ENCODE measurements at places on chromosomes 1 and 21.

- no peak for DNase-seq
Observed at GRCh38 chr1:243459059-243459458, 203.2 kb downstream of the SDCCAG8 start.

DNA sequence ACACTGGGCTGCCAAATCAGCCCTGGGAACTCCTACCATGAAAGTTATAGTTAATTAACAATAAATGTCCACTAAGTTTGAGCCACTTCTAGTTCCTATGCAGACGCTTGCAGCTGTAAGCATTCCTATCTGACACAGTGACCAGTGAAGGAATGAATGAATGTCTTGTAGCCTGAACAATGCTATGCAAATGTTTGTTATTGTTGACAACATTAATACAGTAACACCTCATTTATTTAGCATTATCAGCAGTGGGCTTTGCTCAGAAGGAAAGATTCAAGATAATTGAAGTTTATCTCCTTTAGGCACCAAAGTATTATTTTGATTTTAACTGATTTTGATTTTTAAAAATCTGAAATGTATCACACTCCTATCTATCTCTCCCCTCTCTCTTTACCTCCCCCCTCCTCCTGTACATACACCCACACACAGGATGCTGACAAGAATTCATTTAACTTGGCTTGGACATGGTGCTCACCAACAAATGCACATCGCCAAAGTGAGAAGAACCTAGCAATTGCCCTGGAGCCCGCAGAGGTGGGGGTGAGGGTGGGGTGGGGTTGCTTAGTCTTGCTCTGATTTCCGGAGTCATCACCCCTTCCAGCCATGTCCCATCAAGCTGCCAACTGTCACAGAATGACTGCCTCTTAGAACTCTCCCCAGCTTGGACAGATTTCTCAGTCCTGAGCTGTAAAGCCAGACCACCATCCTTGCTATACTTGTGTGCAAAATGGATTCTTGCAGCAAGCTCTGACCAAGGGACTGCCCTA is 215.3 kb upstream of the CSF3R start:
- no peak for DNase-seq

DNA sequence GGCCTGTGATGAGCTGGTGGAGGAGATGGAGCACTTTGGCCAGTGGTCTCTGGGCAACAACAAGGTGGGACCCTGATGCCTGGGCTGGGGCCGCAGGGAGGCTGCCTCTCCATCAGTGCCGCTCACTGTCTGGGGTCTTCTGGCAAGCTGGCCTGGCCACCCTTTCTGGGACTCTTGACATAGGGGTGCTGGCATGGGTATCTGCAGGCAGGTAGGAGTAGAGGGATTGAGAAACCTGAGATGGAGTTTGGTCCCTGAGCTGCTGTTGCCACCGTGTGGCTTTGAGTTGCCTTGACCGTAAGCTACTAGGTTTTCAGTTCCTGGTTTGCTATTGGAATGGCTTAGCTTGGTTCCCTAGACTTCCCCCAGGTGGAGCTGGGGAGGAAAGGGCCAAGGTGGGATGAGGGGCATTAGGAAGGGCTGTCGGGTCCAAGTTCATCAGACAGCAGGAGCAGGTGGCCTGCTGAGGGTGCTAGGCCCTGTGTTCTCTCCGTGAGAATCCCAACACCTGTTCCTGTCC is 13.2 kb upstream of the MFN2 start:
- no peak for DNase-seq

DNA sequence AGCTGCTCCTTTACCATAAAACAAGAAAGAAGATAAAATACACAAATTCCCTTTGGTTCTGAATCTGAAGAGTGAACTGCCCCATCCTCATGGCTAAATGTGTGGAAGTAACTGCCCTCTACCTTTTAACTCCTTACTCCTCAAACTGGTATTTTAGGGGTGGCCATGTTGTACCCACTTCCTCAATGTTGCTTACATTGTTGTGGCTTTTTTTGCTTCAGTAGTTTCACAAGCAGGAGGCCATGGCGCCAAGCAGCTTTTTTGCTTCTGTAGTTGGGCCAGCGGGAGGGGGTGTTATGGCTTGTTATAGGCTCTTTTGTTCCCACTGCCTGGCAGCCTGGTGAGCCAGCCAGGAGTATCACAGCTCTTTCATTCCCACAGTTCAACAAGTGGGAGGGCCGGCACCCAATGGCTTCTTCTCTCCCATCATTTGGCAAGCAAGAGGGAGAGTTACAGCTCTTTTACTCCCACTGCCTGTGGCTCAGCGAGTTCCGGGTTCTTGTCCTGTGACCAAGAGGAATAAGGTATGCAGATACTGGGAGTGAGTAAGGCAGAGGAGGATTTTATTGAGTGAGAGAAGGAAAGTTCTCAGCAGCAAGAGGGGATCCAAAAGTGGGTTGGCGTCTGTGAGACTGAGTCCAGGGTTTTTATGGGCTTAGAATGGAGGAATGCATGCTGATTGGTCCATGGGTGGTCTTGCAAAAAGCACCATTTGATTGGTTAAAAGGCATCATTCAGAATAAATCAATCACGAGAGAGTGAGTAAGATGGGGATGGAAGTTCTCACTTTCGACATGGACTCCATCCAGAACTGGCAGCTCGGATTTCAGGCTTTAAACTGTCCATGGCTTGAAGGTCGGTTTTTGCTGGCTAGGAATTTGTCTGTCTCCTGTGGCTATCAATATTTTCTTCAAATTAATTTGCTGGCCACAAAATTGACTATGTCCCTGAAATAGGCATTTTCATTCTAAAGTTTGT is 429.6 kb downstream of the HLX start:
- no peak for DNase-seq

DNA sequence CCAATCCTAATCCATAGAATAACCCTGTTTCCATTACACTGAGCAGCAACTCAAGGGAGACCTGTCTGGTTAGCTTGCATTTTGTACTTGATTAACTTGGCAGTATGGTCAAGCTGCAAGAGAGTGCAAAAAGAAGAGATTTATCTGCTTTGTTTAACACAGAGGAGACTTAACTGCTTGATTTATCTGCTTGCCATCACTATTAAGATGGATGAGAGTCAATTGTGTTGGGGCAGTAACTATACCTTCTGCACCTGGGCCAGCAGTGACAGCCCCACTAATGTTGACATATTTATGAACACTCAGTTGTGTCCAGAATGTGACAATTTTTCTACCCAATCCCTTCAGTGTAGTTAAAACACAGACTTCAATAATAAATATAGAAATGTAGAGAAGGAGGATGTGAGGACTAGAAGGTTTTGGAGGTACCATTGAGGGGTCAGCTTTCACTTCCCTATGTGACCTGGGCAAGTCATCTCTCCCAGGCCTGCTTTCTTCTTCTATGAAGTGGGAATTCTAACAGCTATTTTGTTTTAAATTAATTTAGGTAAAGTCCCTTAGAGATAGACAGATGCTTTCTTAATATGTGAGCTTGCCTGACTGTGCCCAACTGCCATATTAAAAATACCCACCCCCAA is 159.1 kb upstream of the KCNK2 start:
- peak; percentile 6 for DNase-seq

GRCh38 chr1:16978567-16979474 is 1.6 kb downstream of the MFAP2 start:
- no peak for DNase-seq

GRCh38 chr21:41048145-41048544 is 119.8 kb upstream of the BACE2 start:
- no peak for DNase-seq

GRCh38 chr1:13842497-13842896 is 142.5 kb downstream of the PRDM2 start:
- DNase-seq = no peak

GRCh38 chr1:42833981-42834380 is 12.4 kb upstream of the ZNF691 start:
- no peak for DNase-seq

- DNase-seq = no peak
Observed at GRCh38 chr21:35582731-35583130, 477.6 kb downstream of the SETD4 start.

- no peak for DNase-seq
Observed at GRCh38 chr1:233675893-233676292, 62.0 kb downstream of the KCNK1 start.
